ENCODE measurements at places on chromosomes 7 and 10.

GRCh38 chr10:102241444-102242117 is at the start of gene PITX3:
Gene PITX3 (minus strand): TSS chr10:102241512. CDS start chr10:102232080, 9,432 bp downstream.
- peak; percentile 93 for DNase-seq

GRCh38 chr7:158068853-158069252 is 518.8 kb downstream of the PTPRN2 start:
- no peak for DNase-seq

DNA sequence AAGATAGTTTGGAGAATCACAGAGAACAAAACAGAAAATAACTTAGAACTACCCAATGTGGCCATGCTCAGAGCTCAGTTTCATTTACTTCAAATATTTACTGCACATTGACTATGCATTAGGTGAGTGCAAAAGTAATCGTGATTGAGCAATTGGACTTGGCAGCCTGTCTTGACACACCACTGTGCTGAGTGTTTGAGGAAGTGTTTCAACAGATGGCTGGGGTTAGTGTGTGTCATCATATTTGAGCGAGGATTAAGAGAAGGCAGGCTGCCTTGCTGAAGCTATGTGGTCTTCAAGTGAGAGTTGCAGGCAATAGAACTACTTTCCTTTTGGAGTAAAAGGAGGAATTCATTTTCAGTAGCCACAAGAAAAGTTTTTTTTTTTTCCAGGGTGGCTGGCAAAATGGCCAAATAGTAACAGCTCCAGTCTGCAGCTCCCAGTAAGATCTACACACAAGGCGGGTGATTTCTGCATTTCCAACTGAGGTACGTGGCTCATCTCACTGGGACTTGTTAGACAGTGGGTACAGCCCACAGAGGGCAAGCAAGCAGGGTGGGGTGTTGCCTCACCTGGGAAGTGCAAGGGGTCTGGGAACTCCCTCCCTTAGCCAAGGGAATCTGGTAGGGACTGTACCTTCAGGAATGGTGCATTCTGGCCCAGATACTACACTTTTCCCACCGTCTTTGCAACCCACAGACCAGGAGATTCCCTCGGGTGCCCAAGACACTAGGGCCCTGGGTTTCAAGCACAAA is 37.6 kb downstream of the AKR1C4 start:
- DNase-seq = no peak

DNA sequence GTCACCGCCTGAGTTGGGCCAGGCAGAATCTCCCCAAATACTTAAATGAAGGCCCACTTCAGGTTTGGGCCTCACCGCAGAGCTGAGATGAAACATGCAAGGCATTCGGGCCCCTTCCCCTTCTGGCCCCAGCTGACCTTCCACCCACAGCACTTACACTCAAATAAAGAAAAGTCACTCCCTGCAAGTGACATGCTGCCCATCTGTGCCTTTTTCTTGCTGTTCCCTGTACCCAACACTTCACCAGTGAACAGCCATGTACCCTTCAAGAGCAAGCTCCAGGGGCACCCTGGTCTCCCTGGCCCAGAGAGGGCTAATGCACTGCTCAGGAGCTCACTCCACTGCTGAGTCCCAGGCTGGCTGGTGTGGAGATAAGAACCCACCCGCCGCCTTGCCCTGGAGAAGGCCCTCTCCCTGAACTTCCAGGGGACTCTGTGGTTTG is 40.7 kb downstream of the ZCCHC24 start:
- DNase-seq = no peak

DNA sequence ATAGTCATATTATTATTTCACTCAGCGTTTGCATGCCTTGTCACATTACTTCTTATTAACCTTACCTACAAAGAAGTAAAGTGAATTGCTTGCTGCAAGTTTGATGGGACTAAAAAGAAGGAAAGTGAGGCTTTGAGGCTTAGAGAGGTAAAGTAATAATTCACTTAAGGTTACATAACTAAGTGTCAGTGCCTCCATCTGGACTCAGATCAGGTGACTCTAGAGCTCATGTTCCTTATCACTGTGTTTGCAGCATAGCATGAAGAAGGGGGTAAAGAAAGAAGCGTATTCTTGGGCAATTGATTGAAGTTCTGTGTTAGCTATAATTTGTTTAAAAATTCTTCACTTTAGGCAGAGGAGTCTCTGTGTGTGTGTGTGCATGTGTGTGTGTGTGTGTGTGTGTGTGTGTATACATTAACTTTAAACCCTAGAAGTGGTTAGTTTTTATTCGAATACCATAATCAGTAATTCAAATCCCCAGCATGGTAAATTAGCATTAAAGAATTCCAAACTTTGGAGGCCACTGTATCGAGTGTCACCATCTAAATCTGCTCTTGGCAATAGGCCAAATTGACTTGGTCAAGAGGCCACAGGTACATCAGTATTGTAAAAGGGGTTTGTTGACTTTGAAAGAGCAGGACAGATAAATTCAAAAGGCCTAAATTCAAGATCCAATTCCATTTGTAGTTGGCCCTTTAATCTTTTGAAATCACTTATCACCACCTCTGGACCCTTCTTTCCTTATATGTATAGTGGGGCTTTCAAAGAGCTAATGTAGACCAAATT is 2.2 kb upstream of the PON3 start:
- DNase-seq = no peak

DNA sequence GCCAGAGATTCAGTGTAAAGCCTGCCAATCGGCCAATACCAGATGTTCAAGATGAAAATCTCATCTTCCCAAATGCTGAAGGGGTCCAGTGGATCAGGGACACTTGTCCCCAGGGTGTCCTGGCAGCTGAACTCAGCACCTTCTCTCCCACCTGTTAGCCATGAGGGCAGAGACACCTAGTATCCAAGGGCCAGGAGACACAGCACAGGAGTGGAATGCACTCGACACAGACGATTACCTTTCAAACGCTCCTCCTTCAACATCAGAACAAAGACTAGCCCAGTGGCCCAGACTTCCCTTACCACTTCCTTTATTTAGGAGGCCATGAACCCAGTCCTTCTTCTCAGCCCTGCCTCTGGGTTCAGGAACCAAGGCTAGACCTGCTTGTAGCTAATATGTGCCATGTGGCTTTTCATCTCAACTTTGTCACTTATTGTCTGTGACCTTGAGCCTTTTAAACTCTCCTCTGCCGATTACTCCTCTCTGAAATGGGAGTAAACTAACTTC is 180.3 kb upstream of the PLXNA4 start:
- no peak for DNase-seq

GRCh38 chr10:7428673-7429350 is 18.0 kb upstream of the SFMBT2 start:
- no peak for DNase-seq

- no peak for DNase-seq
Measured at GRCh38 chr10:6056411-6057135, 5.6 kb downstream of the IL2RA start.

DNA sequence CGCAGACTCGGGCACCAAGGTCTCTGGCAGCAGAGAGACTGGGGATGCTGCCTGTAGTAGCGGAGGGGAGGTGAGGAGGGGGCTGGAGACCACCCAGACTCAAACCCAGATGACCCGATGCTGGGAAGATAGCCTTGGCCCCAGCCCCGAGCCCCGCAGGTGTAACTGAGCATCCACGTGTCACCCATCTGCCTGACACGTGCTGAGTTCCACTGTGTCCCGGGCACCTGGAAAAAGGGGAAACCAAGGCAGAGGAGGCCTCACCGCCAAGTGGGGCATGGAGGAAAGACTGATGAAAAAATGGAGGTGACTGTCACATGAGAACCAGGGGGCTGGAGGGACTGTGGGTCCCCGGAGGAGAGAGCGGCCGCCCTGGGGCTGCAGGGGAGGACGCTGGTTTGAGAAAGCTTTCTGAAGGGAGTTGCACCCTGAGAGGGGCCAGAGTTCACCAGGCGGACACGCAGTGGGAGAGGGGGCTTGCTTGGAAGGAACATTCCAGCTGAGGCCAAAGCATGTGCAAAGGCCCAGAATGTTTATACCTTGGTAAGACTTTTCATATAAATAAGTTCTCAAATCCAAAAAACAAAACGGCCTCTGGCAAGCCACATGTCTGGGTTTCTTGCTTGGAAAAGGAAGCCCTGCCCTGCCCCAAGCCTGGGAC is 27.4 kb upstream of the ELN start:
- DNase-seq = no peak

DNA sequence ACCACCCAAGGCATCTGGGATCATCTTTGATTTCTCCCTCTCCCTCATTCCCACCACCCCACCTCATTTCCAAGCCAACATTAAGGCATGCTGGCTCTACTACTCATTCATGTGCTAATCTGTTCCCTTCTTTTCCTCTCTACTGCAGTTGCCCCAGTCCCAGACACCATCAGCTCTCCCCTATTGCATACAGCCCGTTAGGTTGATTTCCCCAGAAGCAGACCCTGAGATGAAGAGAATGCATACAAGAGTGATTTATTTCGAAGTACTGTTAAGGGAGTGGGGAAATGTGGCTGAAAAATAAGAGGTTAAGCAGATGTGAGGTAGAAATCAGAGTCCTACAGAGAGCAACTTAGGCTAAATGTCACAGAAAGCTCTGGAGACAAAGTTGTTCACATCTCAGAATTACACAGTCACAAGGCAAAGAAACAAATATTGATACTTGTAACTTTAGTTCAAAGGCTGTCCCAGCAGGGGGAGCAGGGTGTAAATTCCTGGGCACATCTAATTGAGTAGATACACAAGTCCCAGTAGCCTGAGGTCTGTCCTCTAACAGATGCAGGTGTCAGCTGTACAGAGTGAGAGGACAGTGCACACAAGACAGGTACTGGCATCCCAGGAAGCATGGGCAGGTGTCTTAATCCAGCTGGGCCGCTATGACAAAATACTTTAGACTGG is 20.9 kb downstream of the AKR1D1 start:
- no peak for DNase-seq

- no peak for DNase-seq
Measured at GRCh38 chr7:116213361-116214130, 3.2 kb downstream of the TES start.

- no peak for DNase-seq
Measured at GRCh38 chr7:120628251-120628650, 229.7 kb downstream of the TSPAN12 start.

- no peak for DNase-seq
Measured at GRCh38 chr7:47202146-47202783, 379.6 kb downstream of the TNS3 start.

DNA sequence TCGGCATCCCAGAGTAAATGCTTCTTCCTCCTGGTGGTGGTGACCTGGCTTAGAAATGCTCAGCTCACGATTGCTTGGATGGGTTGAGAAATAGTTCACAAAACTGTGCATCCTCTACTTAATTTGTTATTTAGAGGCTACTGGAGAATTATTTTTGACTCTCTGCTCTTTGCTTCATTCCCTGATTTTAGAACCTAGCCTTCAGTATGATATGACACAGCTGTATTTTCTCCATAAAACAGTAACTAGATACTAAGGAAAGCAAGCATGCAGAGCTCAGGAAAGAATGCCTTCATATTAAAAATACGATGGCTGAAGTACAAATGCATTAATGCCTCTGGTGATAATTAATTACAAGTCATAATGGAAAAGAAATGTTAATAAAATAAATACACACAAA is 602.0 kb upstream of the COBL start:
- DNase-seq = no peak

DNA sequence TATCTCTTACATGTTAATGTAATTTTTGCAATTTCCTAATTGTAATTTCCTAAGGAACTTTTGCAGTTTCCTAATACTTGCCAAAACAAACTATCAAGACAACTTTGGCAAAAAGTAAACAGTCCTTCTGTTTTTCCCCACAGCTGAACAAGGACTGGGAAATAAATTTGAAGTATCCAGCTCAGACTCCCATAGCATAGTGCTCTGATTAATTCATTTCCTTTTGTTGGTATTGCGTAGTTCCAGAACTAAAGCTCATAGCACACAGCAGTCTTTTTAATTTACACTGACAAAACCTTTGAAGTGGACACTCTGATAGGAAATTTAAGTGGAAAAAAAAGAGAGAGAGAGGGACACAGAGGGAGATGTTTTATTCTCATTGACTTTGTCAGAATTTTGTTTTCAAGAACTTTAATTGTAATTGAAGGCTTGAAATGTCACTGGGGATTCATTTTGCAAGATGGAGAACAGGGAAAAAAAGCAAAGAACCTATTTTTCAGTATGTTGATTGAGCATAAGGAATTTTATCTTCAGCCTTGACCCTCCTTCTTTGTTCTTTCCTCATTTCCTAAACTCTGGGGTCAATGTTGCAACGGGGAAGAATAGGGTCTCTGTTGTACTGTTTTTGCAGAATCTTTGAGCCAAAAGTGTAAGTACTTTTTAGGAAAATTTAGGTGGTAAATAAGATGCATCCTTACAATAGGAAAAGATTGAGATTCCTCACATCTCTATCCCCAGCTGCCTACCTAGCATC is 232.2 kb upstream of the NPSR1 start:
- no peak for DNase-seq

DNA sequence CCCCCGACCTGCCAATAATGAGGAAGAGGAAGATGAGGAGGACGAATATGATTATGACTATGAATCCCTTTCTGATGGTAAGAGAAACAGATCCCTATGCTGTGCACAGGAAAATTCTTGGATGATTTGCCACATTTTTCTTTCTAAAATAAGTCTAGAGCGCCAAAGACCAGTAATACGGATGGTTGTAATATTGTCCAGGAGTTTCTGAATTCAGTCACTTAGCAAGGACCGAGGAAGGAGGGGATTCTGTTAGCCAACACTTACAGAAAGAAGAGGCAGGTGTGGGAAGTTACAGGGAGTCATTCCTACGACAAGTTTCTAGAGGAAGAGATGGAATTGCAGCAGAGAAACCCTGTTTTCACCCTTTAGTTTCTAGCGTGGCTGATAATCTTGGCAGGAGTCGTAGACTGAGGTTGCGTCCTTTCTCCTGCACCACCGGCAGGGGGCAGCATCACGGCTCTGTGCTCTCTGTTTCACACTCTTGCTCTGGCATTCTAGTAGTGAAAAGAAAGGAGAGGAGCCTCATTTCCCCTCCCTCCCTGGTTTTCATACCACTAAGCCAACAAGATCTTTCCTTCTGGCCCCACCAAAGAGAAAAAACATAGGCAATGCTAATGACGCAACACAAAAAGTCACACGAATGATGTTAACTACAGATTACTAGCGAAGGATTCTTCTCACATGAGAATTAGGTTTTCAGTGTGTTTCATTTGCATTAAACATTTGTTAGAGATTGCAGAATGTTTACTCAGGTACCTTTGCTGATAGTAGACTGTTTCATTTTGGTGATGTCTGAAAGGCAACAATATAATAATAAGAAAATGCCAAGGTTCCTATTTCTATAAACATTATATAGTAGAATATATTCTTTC is 82.7 kb downstream of the NOC3L start:
- DNase-seq = peak; percentile 56

DNA sequence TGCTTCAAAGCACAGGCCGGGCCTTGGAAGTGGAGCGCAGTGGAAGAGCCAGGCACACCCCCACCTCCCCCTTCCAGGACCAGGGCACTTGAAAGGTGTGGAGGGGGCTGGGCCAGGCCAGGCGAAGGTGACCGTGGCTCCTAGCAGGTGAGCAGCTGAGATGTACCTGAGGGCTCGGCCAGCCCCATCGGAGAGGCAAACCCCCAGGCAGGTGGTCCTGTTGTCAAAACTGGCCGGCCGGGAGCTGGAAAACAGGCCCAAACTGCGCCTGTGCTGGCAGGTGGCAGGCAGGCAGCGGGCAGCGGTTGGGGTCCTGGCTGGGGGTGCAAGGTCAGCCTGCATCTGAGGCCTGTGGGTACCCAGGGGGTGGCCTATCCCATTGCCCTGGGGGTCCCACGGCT is 96.4 kb upstream of the DNAAF5 start:
- no peak for DNase-seq

All from activated T-cell treated with anti-CD3 and anti-CD28 coated beads for 48 hours (primary cell).